Activated naive CD4-positive, alpha-beta T cell treated with anti-CD3 and anti-CD28 coated beads for 36 hours (primary cell): ENCODE measurements at places on chromosomes 2 and 18. TPM values are rescaled to one million over a fixed set of nuclear protein-coding genes. Genes with fewer than 3 reads are reported as not detected.

DNA sequence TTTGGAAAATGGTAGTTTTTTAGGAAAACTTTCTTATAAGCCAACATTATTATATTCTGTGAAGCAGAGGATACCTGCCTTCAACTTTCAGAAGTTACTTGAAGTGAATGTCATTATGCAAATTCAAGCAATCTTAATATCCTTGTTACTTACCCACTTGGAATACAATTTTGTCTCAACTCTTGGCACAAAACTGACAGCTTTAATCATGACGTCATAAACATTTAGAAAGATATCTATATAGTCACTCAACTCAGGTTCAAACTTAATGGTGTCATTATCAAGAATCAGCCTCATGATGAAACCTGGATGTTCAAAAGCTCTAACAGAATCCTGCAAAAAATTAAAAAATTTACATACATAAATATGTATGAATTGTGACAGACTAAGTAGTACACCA, 68.1 kb downstream of the DNAH7 start:
- H3K4me3 ChIP-seq = no peak overlapping the region
- no peak overlapping the region for H3K27ac ChIP-seq
- H3K36me3 ChIP-seq = peaks cover 1% of the 10 kb centered on the region
- H3K4me1 ChIP-seq = peaks cover 6% of the 10 kb centered on the region

- no peak for DNase-seq
Observed at GRCh38 chr18:52152036-52152435, 188.0 kb upstream of the DCC start.

- no peak overlapping the region for H3K27ac ChIP-seq
- no peaks in the 10 kb centered on the region for H3K36me3 ChIP-seq
- H3K4me3 ChIP-seq = no peak overlapping the region
- no peaks in the 10 kb centered on the region for H3K4me1 ChIP-seq
Observed at GRCh38 chr2:36255863-36256262, 99.7 kb upstream of the CRIM1 start.

DNA sequence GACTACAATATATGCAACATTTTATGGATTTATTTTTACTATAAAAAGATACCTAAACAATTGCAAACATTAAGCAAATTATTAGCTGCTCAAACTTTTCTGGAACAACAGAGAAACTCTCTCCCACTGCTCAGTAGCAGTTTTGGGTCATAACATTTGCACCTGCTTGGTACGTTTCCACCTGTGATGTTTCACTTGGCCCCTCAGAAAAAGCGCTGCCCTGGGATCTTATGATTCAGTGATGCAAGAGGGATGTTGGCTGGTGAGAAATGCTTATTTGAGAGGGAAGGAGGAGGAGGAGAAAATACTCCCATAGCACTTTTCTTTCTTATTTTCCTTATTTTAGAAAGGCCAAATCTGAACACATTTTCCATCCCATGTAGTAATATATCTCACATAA, 9.2 kb downstream of the IRS1 start:
- H3K36me3 ChIP-seq = no peaks in the 10 kb centered on the region
- DNase-seq = no peak
- peak overlapping the region; percentile 95 for H3K27ac ChIP-seq
- H3K4me1 ChIP-seq = peaks cover 37% of the 10 kb centered on the region
- no peaks in the 10 kb centered on the region for H3K27me3 ChIP-seq
- H3K4me3 ChIP-seq = peak overlapping the region; percentile 83

GRCh38 chr2:37105150-37105549, 20.8 kb downstream of the GPATCH11 start:
- H3K4me1 ChIP-seq = no peaks in the 10 kb centered on the region
- H3K27me3 ChIP-seq = no peaks in the 10 kb centered on the region
- H3K27ac ChIP-seq = no peak overlapping the region
- H3K4me3 ChIP-seq = no peak overlapping the region
- no peak for DNase-seq

Gene MREG
- total RNA-seq = 3.9 TPM

Gene GRP
- not detected for total RNA-seq

Gene CIB4
- not detected for total RNA-seq
